ENCODE measurements at places on chromosomes 3 and 15. TPM values are rescaled to one million over a fixed set of nuclear protein-coding genes. Genes with fewer than 3 reads are reported as not detected.
A peak's percentile ranks its signal among the peaks of the same experiment; 100 is the strongest.

DNA sequence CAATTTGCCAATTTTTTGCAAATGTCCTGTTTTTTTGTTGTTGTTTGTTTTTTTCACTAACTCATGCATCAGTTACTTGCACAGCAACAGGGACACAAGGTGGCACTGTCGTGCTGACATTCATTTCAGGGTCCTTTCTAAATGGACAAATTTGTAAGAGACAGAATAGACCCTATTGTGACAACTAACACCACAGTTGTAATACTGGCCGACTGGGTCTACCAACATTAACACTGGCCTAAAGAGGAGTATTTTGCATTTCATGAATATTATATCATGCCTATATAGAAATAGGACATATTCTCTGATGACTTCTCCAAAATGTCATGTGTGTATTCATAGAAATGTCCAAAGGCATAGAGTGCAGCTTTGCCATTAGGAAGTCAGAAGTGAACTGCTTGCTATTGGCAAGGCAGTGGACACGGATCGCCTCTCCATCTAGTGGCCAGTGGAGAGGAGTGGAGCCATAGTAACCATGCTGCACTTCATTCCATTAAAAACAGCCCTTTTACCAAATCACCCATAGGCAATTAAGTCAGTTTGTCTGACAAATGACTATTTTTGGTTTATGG lies 54.8 kb downstream of the ZBTB20 start:
- peak; percentile 39 for DNase-seq
- no peaks in the 10 kb centered on the region for H3K4me1 ChIP-seq
- no peak overlapping the region for H3K4me3 ChIP-seq
- no peaks in the 10 kb centered on the region for H3K36me3 ChIP-seq
- no peaks in the 10 kb centered on the region for H3K27me3 ChIP-seq

Gene ARRDC4
- 20.0 TPM for total RNA-seq

DNA sequence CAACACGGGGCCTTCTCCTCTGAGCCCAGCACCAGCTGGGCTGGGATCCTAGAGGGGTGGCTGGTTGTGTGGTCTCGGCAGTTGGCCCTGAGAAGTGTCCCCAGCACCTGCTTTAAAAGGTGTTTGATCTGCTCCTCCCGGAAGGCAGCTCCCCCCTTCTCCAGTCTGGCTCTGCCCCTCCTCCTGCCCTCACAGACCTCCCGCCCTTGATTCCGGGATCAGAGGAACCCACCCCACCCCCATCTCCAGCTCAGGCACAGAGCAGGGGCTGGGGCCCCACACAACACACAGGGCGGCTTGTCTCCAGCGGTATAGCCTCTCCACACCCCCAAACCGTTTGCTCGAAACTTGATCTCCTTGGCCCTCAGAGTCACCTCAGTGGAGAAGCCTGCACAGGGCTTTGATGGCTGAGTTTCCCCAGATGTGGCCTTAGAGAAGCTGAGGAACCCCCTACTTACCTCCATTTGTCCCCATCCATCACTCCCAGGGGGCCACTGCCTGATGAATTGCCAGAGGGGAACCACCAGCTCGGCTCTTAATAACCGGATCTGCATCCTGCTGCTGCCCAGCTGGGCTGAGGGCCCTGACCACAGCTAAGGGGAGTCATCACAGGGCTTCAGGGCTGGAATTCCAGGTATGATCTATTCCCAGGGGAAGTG lies 6.4 kb upstream of the STRA6 start:
- no peak for DNase-seq
- no peak overlapping the region for H3K27ac ChIP-seq
- no peaks in the 10 kb centered on the region for H3K4me1 ChIP-seq
- no peaks in the 10 kb centered on the region for H3K27me3 ChIP-seq
- H3K4me3 ChIP-seq = no peak overlapping the region
- H3K36me3 ChIP-seq = no peaks in the 10 kb centered on the region

DNA sequence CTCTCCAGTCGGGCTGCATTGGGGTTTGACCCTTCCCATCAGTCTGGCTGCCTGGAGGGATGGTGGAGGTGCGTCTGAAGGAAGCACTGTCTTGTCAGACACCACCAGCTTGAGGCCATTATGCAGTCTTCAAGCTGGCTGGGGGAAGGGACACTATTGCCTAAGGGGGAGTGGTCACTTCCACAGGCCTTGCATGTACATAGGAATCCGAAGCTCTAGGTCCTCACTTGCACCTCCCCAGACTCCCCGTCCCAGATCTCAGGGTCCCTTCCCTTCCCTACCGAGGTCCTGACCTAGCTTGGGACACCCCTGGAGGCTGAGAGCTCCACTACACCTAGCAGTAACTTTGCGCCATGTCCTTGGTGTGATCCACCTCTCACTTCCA lies 48.6 kb upstream of the KLF13 start:
- H3K27me3 ChIP-seq = no peaks in the 10 kb centered on the region
- peak; percentile 43 for DNase-seq
- H3K36me3 ChIP-seq = no peaks in the 10 kb centered on the region
- H3K4me1 ChIP-seq = no peaks in the 10 kb centered on the region

GRCh38 chr3:15277861-15278500 lies 54.4 kb downstream of the SH3BP5 start:
- no peak overlapping the region for H3K4me3 ChIP-seq
- DNase-seq = no peak
- H3K27ac ChIP-seq = no peak overlapping the region
- H3K27me3 ChIP-seq = no peaks in the 10 kb centered on the region

- DNase-seq = no peak
- no peak overlapping the region for H3K4me3 ChIP-seq
- no peaks in the 10 kb centered on the region for H3K36me3 ChIP-seq
- H3K27me3 ChIP-seq = no peaks in the 10 kb centered on the region
- no peak overlapping the region for H3K27ac ChIP-seq
These were observed 28.4 kb upstream of the AKAP13 start for GRCh38 chr15:85351965-85352364.

Data from breast epithelium (tissue), 4 donors.